ENCODE measurements at places on chromosomes 7 and 10.

- DNase-seq: no peak
Observed at GRCh38 chr7:15399441-15399840, 162.4 kb downstream of the AGMO start.

DNA sequence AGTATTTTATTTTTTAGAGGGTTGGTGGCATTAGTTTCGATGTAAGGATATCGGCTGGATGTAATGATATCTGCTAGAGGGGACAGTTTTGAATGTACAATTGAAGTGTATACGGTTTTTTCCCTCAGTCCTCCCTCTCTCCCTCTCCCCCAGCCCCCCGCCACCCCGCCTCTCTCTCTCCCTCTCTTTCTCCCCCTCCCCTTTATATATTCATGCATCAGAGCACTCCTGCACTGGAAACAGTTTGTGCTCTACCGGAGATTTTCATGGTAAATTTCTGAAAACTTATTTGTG is 1.6 kb downstream of the GLCCI1 start:
- no peak for DNase-seq

- DNase-seq: peak; percentile 29
Observed at GRCh38 chr10:92387289-92387940, 96.4 kb downstream of the MARCHF5 start.

DNA sequence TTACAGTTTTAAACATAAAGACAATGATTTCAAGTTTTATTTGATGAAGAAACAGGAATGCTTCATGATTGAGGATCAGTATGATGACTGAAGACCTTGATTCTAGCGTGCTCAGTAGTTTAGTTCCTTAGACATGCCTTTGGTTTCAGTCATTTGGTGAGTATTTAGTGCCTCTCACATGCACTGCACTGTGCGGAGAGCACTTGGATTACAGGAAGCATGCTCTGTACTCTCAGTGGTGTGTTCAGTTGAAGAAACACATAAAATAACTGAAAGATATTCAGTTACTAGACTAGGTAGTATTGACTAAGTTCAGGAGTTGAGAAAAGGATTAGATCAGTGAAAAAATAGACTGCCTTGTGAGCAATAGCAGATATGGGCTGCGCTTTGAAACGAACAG is 25.5 kb downstream of the RBM17 start:
- DNase-seq: no peak

GRCh38 chr7:112069879-112070321 is 136.3 kb downstream of the DOCK4 start:
- no peak for DNase-seq

DNA sequence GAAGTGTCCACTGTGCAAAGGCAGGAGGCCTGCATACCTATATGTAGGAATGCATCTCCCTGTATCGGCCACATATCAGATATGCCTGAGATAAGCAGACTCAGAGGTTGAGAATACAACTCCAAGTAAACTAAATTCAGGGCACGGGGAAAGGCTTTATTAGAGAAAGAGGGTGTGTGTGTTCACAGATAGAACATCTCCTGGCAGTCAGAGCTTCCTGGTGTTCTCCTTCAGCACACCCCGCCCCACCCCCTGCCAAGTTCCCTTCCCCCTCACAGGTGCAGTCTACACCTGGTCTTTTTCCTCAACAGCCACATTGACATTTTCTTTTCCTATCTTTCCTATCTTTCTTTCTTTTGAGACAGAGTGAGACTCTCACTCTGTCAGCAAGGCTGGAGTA is 17.1 kb downstream of the GBX1 start:
- DNase-seq: no peak

DNA sequence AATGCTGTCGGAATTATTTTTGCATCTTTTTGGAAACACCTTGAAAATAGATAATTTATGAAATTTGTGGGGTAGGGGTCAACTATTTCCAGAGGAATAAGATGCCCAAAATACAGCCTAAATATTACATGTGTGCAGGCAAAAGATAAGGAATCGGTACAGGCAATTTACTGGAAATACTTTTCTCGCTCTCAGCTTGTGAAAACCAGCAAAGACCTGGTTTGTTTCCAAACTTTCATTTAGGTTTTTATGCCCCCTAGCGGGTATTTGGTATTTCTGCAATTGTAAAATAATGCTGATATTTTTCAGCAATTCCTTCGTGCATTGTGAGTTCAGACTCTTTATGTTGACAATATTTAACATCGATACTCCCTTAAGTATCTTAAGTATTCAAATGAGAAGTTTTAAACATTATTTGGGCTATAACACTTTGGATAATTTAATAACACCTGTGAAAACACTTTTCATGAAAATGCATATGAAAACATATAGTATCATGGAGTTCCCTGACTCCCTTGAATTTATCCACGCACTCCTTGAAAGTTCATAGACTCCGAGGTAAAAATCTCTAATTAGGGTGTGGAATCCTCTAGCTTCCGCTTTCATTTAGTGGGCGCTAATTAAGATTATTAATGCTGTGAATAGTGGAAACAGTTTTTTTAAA is 132.4 kb downstream of the TSPAN12 start:
- peak; percentile 22 for DNase-seq

DNA sequence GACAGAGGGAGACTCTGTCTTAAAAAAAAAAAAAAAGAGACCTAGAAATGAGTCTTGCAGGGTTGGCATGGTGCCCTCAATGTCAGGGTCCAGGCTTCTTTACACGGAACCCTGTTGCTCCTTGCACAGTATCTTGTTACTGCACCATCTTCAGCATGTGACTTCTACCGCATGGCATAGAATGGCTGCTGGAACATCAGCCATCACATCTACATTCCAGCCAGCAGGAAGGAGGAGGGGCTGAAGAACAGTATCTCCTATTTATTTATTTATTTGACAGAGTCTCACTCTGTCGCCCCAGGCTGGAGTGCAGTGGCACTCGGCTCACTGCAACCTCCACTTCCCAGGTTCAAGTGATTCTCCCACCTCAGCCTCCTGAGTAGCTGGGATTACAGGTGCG is 3.7 kb upstream of the ACHE start:
- DNase-seq: no peak

GRCh38 chr7:87225696-87226095 is 6.2 kb upstream of the TMEM243 start:
- no peak for DNase-seq

GRCh38 chr7:109834851-109835250 is 1256.1 kb upstream of the LRRN3 start:
- DNase-seq: no peak

DNA sequence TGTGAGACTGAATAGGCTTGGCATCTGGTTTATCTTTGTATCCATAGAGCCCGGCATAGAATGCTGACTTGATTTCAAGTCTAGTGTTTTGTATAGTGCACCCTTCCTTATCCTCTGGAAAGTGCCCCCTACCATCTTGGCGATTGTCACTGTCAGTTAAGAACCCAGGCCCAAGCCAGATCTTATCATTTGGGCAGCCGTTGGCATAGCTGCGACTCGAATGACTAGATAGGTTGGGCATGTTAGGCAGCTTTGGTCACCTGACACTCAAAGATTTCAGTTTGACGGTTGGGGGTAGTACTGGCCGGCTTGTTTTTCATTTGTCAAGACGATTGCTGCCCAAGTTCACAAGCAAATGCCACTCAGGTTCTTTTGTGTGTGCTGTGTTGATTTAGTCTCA is 6.6 kb downstream of the NIPSNAP2 start:
- DNase-seq: no peak

DNA sequence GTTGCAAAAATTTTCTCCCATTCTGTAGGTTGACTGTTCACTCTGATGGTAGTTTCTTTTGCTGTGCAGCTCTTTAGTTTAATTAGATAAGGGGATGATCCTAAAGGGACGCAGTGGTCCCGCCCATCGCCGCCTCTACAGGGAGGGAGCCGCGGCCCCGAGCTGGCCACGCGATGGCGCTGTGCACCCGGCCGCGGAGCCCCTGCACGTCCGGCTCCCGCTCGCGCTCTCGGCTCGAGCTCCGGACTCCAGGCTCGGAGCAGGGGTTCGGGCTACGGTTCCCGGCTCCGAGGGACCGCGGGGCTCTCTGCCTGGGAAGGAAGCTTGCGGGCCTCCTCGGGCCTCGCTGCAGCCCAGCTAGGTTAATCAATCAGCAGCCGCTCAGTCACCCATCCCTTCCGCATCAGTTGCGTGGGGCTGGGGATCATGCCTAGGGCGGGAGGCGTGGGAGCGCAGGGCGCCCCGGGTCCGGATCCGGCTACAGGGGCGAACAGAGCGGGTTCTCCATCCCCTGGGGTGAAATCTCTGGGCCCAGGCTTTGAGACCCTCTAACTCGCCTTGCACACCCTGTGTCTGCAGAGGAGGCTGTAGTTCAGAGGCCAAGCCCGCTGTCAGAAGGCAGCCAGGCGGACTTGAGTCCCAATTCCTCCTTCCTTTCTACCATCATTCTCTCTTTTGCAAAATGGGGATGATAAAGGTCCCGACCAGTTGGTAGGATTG is 97.9 kb downstream of the WDR11 start:
- DNase-seq: peak; percentile 40

Measured in fibroblast of skin of left quadriceps (primary cell).